ENCODE measurements at places on chromosomes 16 and 17.

DNA sequence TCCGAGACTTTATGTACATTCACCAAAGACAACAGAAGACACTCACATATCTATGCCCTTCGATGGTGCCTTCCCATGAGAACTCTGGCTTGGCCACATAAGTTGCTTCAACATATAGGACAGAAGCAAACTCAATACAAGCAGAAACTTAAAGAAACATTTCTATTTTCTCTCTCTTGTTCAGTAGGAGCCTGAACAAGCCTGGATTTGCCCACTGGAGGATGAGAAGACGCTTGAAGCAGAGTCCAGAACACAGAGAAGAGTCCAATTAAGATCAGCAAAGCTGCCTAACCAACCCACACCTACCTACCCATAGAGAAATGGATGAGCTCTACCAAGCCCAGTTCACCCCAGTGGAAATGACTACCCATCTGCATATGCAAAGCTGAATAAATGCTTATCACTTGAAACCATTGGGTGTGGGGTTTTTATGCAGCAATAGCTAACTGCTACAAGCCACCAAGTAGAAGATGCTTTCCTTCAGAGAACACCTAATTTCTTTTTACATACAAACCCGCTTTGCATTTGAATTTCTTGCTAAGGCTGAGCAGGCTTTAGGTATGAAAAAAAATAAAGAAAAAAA lies 337.9 kb upstream of the DYNLRB2 start:
- H3K4me3 ChIP-seq: no peak overlapping the region
- no peak overlapping the region for H3K27ac ChIP-seq
- no peaks in the 10 kb centered on the region for H3K4me1 ChIP-seq
- H3K36me3 ChIP-seq: no peaks in the 10 kb centered on the region
- no peak for DNase-seq
- peaks cover 10% of the 10 kb centered on the region for H3K27me3 ChIP-seq

DNA sequence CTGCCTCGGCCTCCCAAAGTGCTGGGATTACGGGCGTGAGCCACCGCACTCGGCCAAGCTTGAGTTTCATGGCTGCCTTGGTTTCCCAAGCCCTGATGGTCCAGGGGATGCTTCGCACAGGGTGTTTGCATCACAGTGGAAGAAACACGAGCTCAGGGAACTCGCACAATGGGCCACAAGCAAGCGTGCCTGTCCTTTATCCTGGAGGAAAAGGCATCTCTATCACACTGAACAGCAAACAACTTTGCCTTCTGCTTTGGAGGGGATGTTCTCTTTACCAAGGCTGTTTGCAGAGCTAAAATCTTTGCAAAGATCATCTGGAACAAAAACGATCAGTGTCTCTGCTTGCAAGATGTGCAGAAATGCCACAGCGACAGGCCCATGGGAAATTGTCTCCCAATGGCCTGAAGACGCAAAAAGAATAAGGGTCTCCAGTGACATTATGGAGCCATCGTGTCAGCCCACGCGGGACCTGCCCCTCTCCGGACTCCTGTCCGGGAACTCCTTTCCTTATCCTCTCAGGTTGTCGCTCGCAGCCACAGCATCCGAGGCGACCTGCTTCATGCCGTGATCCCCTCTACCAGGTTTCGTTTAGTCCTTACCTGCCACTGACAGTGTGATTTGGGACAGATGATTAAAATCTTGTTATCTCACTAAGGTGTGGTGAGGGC lies 44.1 kb upstream of the CBFA2T3 start:
- H3K4me3 ChIP-seq: no peak overlapping the region
- peaks cover 47% of the 10 kb centered on the region for H3K27me3 ChIP-seq
- H3K27ac ChIP-seq: no peak overlapping the region

GRCh38 chr17:44324092-44324570 lies 492 bp downstream of the SLC25A39 start:
- peak overlapping the region; percentile 71 for H3K27ac ChIP-seq
- peak overlapping the region; percentile 96 for H3K4me3 ChIP-seq
- DNase-seq: no peak
- no peaks in the 10 kb centered on the region for H3K27me3 ChIP-seq

DNA sequence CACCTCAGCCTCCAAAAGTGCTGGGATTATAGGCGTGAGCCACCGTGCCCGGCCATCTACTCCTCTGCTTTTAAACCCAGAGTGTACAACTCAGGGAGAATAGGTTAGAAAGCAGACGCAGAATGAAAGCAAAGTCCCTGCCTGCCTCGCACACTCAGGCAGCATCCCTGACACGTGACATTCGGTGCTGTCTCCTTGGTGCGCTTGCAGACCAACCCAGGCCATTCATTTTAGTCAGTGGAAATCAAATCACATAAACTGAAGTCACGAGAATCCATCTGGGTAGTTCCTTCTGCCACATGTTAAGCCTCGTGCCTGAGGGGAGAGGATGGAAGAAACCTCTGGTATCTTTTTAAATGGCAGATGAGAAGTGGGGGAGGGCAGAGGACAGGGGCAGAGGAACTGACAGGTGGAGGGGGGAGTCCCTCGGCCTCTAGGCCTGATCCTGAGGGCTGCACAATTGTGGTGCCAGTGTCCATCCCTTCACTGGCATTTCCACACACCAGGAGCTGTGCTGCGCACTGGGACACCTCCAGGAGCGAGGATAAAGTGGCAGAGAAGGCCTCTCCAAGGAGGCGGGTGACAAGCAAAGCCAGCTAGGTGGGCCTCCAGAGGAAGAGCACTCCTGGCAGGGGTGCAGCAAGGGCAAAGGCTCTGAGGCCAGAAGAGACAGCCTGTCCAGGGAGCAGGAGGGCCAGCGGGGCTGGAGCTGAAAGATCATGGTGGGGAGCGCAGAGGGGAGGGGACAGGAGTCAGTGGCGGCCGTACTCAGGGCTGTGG lies 196.3 kb downstream of the KATNIP start:
- no peak overlapping the region for H3K27ac ChIP-seq
- no peak for DNase-seq
- no peaks in the 10 kb centered on the region for H3K27me3 ChIP-seq
- H3K4me3 ChIP-seq: no peak overlapping the region
- H3K36me3 ChIP-seq: peaks cover 30% of the 10 kb centered on the region

DNA sequence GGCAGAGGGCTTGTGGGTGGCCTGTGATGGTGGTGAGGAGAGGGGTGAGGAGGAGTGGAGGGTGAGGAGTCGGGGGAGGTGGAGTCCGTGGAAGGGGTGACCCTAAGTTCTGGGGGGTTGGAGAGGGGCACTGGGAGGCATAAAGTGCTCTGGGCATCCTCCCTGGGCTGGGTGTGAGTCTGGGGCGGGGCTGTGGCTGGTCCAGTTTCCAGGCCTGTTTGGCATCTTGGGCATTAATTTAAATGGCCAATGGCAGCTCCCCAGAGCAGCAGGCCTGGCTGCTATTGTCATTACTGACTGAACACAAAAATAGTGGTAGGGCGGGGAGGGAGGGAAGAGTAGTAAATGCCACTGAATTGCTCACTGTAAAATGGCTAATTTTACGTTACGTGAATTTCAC lies 7.7 kb upstream of the ARHGAP23 start:
- H3K4me1 ChIP-seq: peaks cover 34% of the 10 kb centered on the region
- H3K27ac ChIP-seq: no peak overlapping the region
- H3K4me3 ChIP-seq: no peak overlapping the region
- no peak for DNase-seq
- H3K27me3 ChIP-seq: peaks cover 78% of the 10 kb centered on the region

- H3K4me3 ChIP-seq: no peak overlapping the region
- no peak overlapping the region for H3K27ac ChIP-seq
- peaks cover 10% of the 10 kb centered on the region for H3K4me1 ChIP-seq
- H3K36me3 ChIP-seq: no peaks in the 10 kb centered on the region
- DNase-seq: peak; percentile 56
Observed at GRCh38 chr16:72832621-72833248, 215.2 kb downstream of the ZFHX3 start.

GRCh38 chr17:35705230-35705629 lies 26.2 kb upstream of the RASL10B start:
- DNase-seq: no peak
- H3K27ac ChIP-seq: no peak overlapping the region
- peaks cover 37% of the 10 kb centered on the region for H3K4me1 ChIP-seq
- no peak overlapping the region for H3K4me3 ChIP-seq
- no peaks in the 10 kb centered on the region for H3K27me3 ChIP-seq
- peaks cover 68% of the 10 kb centered on the region for H3K36me3 ChIP-seq

DNA sequence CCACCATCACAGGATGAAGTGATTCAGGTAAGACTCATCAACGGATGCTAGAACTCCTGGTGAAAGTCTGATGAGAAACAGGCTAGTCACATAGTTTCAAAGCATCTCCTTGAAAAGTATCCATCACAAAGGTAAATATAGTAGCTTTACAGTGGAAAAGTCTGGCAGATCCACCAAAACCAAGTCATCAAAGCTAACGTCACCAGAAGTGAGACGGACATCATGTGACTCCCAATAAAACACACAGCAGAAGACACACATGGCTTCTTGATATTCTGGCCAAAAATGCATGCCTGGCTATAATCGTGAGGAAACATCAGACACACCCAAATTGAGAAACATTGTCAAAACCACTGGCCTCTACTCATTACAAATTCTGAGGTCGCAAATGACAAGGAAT lies 17.9 kb upstream of the TRPV3 start:
- H3K36me3 ChIP-seq: peaks cover 25% of the 10 kb centered on the region
- H3K4me3 ChIP-seq: no peak overlapping the region
- no peak overlapping the region for H3K27ac ChIP-seq
- H3K4me1 ChIP-seq: no peaks in the 10 kb centered on the region
- H3K27me3 ChIP-seq: no peaks in the 10 kb centered on the region
- DNase-seq: no peak

GRCh38 chr16:57409065-57409464 lies 4.5 kb downstream of the CCL17 start:
- no peak for DNase-seq
- H3K4me3 ChIP-seq: peak overlapping the region; percentile 8
- H3K36me3 ChIP-seq: peaks cover 14% of the 10 kb centered on the region
- H3K27ac ChIP-seq: peak overlapping the region; percentile 90
- peaks cover 61% of the 10 kb centered on the region for H3K4me1 ChIP-seq
- no peaks in the 10 kb centered on the region for H3K27me3 ChIP-seq

- DNase-seq: no peak
- H3K27ac ChIP-seq: no peak overlapping the region
- no peak overlapping the region for H3K4me3 ChIP-seq
- no peaks in the 10 kb centered on the region for H3K36me3 ChIP-seq
Observed at GRCh38 chr17:13067629-13068303, 49.9 kb upstream of the ELAC2 start.

DNA sequence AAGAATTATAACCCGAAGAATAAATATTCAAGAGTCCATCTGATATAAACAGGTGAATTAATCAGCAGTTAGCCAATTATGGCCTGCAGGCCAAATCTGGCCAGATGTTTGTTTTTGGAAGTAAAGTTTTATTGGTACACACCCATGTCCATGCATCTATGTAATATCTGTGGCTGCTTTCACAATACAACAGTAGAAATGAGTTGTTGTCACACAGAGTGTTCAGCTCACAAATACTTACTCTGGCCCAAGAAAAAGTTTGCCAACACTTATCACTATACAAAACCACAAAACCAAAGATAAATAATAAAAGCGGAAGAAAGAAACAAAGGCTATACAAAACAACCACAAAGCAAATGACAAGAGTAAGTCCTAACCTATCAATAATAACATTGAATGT lies 109.4 kb downstream of the CDYL2 start:
- H3K36me3 ChIP-seq: no peaks in the 10 kb centered on the region
- no peak for DNase-seq
- H3K4me1 ChIP-seq: peaks cover 10% of the 10 kb centered on the region
- H3K27me3 ChIP-seq: peaks cover 13% of the 10 kb centered on the region
- no peak overlapping the region for H3K27ac ChIP-seq
- no peak overlapping the region for H3K4me3 ChIP-seq

GRCh38 chr16:56936950-56937349 lies 5.0 kb downstream of the HERPUD1 start:
- H3K36me3 ChIP-seq: peaks cover 72% of the 10 kb centered on the region
- H3K27me3 ChIP-seq: no peaks in the 10 kb centered on the region
- peak overlapping the region; percentile 61 for H3K4me3 ChIP-seq

GRCh38 chr17:57953219-57953618 lies 2.0 kb downstream of the CUEDC1 start:
- H3K27me3 ChIP-seq: peaks cover 62% of the 10 kb centered on the region
- H3K4me1 ChIP-seq: peaks cover 61% of the 10 kb centered on the region

GRCh38 chr17:78184868-78185267 lies 2.0 kb downstream of the TK1 start:
- peaks cover 10% of the 10 kb centered on the region for H3K36me3 ChIP-seq
- peak overlapping the region; percentile 81 for H3K27ac ChIP-seq
- no peaks in the 10 kb centered on the region for H3K27me3 ChIP-seq
- H3K4me3 ChIP-seq: peak overlapping the region; percentile 47
- no peak for DNase-seq

GRCh38 chr16:22232277-22233036 lies 26.4 kb downstream of the EEF2K start:
- peaks cover 6% of the 10 kb centered on the region for H3K4me1 ChIP-seq
- DNase-seq: no peak
- H3K36me3 ChIP-seq: peaks cover 58% of the 10 kb centered on the region
- H3K4me3 ChIP-seq: no peak overlapping the region
- H3K27me3 ChIP-seq: no peaks in the 10 kb centered on the region

DNA sequence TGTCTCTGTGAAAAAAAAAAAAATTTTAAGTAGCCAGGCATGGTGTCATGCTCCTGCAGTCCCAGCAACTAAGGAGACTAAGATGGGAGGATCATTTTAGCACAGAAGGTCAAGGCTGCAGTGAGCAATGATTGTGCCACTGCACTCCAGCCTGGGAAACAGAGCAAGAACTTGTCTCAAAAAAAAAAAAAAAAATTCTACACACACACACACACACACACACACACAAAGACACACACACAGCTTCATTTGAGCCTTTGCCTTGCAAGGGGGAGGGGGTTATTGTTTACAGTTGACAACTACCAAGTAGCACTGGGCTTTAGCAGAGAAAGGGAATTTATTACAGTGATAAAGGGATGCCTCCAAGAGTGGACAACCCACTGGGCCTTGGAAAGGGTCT lies 4.9 kb upstream of the POLR3E start:
- H3K36me3 ChIP-seq: peaks cover 9% of the 10 kb centered on the region
- peaks cover 6% of the 10 kb centered on the region for H3K27me3 ChIP-seq
- peaks cover 6% of the 10 kb centered on the region for H3K4me1 ChIP-seq
- H3K4me3 ChIP-seq: no peak overlapping the region
- no peak overlapping the region for H3K27ac ChIP-seq
- no peak for DNase-seq

GRCh38 chr17:67615011-67615561 lies 102.7 kb upstream of the NOL11 start:
- no peak overlapping the region for H3K4me3 ChIP-seq
- H3K4me1 ChIP-seq: no peaks in the 10 kb centered on the region
- no peak overlapping the region for H3K27ac ChIP-seq
- no peak for DNase-seq
- peaks cover under 1% of the 10 kb centered on the region for H3K36me3 ChIP-seq

GRCh38 chr17:29838961-29839360 lies 91.1 kb downstream of the SSH2 start:
- peaks cover 11% of the 10 kb centered on the region for H3K36me3 ChIP-seq
- peaks cover 7% of the 10 kb centered on the region for H3K4me1 ChIP-seq
- no peak for DNase-seq
- H3K4me3 ChIP-seq: no peak overlapping the region

DNA sequence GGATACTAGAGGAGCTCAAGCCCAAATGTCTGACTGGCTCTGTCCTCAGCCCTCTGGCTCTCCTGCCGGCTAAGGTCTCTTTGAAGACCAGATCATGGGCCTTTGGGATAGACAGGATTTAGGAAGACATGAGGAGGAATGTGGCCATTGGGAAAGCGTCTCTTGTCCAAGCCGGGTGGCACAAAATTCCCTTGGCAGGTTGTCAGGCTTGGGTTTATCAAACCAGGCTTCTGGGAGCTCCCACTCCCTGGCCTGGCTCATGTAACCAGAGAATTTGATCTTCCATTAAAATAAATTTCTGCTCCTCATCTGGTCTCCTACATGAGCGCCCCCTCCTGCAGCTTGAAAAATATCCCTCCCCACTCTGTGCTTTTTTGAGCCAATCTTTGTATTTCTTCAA lies 71.1 kb downstream of the IRX3 start:
- no peak for DNase-seq
- no peak overlapping the region for H3K4me3 ChIP-seq
- peaks cover 6% of the 10 kb centered on the region for H3K27me3 ChIP-seq

All from stimulated activated naive B cell treated with anti-CD40 and anti-IgM and Interleukin-4, amounts not matched to agents 10 μg/mL and 1 μg/mL and 100 μg/mL, for 72 hours (primary cell).